ENCODE measurements at places on chromosomes 12 and 14.

DNA sequence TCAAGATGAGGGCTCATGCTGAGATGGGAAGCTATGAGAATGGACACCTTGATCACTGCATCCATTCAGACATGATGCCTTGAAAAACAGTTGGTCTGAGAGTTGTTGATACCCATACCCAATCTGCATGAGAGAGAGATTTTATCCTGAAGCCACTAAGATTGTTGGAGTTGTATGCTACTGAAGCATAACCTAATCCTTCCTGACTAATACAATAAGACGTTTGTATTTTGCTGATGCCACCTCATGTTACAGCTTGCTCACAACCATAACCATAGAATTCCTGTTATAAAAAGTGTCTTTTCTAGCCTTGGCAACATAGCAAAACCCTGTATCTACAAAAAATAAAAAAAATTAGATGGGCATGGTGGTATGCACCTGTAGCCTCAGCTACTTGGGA, 12.7 kb upstream of the SERPINA1 start:
- DNase-seq, result no peak

- peak; percentile 82 for DNase-seq
These were observed 101.7 kb downstream of the ZFP36L1 start for GRCh38 chr14:68691031-68691791.

- DNase-seq, result peak; percentile 40
These were observed 186.7 kb downstream of the EFCAB11 start for GRCh38 chr14:89767861-89768268.

DNA sequence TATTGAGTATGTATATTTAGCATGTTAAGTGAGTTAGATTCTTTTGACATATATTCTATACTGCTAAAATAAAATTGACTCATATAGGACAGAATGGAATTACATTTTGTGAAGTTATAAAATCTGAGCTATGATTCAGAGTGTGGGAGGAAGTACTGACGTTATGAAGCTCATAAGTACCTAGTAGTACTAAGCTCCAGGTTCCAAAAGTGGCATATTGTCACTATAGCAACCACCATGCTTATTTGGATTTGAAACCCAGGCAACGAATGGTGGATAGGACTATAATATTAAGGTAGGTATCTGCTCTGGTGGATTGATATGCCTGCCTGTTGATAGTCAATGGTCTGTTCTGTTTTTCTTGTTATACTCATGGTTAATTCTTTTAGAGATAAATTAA, 2.2 kb upstream of the FBXO33 start:
- DNase-seq, result no peak

DNA sequence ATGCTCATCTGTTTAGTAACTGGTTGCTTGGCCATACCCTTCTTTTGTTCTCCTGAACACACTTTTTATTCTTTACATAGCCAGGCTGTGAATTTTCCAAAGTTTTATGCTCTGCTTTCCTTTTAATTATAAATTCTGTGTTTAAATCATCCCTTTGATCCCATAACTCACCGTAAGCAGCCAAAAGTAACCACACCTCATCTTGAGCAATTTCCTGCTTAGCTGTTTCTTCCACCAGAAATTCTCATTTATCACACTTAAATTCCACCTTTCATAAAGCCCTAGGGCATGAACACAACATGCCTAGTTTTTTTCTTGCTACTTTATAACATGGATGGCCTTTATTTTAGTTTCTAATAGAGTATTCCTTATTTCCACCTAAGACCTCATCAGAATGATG, 510.7 kb downstream of the C12orf50 start:
- DNase-seq, result no peak

DNA sequence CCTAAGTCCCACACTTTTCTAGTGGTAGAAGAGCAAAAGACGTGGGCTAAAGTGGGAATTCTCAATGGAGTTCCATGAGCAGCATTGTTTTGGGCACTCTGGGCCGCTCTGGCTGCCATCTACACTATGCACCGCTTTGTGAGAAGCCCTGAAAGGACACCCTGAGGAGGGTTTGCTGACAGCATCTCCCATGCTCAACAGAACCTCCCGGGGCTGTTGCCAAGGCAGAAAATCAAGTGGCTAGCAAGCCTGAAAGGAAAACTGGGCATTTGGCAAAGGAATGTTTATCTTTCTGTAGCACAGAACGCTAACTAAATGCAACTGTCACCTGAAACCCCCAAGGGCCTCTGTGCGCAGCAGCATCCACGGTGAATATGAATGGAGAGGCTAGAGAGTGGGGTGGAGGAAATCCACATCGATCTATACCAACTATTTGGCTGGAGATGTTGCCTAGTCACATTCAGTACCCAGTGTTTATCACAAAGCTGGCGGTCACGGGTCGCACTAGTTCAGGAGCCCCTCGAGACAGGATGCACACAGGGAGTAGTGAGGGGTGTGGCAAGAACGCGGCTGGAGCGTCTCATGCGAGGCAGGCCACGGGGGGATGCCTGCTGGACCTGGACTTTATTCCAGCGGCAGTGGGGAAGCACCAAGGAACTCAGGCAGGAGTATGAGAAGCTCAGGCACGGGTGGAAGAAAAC, 14.2 kb downstream of the APPL2 start:
- DNase-seq, result no peak

- no peak for DNase-seq
These were observed 3.3 kb downstream of the GLI1 start for GRCh38 chr12:57462912-57463253.

- DNase-seq, result no peak
These were observed 216.1 kb downstream of the SLC38A4 start for GRCh38 chr12:46609674-46610073.

DNA sequence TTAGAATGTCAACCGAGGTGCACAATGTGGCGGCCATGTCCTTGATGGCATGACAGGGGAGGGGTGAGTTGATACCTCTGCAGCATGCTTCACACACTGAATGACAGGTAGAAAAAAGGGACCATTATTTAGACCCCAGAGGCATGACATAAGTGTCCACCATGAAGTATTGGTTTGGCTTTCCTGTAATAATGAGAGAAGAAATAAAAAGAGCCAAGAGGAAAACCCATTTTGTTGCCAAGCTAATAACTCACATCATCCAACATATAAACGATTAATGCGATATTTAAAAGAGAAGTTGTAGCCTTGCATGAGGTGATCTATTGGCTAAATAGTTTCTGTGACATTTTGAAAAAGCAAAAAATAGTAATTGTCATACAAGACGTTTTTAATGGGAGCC, 343.4 kb downstream of the LRIG3 start:
- DNase-seq, result no peak

DNA sequence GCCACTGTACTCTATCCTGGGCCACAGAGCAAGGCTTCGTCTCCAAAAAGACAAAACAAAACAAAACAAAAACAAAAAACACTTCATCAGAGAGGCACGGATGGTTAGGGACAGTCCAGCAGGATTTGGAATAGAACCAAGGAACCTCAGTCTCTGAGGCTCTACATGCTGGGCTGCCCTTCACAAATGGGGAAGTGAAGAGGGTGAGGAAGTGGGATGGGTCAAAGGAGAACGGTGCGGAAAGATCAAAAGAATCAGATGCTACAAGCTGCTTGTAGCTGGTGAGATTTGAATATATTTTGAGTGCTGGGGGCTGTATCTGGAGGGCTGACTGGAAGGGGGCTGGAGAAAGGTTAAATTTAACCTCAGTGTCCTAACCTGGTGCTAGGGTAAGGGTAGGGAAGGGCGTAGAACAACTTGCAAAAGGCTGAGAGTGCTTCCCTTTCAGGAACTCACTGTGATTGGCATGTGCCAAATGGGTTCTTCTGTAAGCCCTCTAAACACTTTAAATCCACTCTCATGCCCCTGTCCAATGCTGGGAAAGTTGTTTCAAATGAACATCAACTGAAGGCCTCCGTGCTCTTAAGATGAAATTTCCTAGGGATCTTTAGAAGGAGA, 4.6 kb downstream of the FOXJ2 start:
- no peak for DNase-seq

- peak; percentile 83 for DNase-seq
These were observed 92.7 kb downstream of the ITPK1 start for GRCh38 chr14:93023039-93023438.

- no peak for DNase-seq
These were observed 70.4 kb downstream of the CMAS start for GRCh38 chr12:22116376-22116775.

GRCh38 chr12:82968631-82969367, 282.1 kb downstream of the TMTC2 start:
- peak; percentile 63 for DNase-seq

GRCh38 chr12:3976351-3976938, 103.2 kb upstream of the PARP11 start:
- DNase-seq, result no peak

DNA sequence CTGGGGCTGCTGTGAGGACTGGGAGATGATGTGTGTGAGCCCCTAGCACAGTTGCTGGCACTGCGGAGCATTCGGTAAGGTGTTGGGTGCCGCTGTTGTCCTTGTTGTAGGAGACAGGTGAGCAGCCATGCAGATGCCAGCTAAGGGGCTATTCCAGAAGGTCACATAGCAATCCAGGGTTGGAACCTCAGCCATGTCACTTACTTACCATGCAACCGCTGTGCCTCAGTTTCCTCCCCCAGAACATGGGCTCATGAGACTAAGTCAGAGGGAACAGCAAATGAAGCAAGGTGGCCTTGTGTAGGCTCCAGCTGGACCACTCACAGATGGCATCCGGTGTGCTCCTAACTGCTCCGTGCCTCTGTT, 13.2 kb downstream of the DTX1 start:
- no peak for DNase-seq

- DNase-seq, result no peak
These were observed 460.5 kb downstream of the TMEM121 start for GRCh38 chr14:105986894-105987284.

DNA sequence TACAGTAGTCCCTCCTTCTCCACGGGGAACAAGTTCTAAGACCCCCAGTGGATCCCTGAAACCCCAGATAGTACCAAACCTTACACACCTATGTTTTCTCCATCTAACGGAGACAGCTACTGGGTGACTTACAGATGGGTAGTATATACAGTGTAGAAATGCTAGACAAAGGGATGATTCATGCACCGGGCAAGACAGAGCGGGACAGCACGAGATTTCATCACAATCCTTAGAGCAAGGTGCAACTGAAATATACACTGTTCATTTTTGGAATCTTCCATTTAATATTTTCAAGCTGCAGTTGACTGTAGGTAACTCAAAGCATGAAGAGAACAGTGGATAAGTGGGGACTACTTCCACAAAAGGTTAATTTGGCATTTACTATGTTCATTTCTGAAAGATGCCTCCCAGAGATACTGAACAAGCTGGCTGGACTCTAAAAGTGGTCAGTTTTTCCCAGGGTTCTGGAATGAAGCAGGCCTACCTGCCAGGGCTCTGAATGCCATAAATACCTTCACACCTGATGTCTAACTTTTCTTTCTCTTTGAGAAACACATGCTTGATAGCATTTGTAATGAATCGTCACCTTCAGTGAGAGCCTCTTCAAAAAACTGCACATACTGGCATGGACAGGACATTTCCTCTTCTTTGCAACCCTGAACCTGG, 127.7 kb upstream of the FOXN3 start:
- no peak for DNase-seq

DNA sequence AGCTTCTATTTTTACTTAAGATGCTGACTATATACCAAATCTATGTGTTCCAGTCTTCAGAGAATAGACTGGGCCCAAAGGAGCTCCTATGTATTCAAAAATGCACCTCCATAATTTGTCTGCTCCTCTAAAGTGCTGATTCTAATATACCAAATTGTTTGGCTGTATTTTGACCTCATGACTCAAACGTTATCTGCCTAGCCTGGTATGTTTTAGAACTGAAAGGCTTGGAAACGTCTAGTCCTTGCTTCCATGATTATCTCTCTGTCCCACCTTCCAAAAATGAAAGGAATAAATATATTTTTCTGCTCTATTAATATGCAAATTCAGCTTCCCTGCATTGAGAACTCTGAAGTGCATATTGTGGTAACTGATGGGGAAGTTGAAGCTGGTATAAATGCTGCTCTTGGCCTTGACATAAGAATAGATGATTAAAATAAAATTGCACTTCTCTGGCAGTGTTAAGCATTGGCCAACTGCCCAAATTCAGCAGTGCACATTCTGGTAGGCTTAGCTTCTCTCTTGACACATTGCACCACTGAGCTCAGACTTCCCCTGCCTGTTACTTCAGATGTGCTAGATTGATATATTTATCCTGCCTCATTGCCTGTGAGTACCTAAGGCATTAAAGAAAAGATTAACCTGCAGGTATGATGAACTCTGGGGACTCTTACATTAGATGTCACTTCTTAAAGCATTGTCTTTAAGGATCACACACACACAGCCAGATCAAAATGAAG, 882.3 kb downstream of the RPS29 start:
- no peak for DNase-seq

DNA sequence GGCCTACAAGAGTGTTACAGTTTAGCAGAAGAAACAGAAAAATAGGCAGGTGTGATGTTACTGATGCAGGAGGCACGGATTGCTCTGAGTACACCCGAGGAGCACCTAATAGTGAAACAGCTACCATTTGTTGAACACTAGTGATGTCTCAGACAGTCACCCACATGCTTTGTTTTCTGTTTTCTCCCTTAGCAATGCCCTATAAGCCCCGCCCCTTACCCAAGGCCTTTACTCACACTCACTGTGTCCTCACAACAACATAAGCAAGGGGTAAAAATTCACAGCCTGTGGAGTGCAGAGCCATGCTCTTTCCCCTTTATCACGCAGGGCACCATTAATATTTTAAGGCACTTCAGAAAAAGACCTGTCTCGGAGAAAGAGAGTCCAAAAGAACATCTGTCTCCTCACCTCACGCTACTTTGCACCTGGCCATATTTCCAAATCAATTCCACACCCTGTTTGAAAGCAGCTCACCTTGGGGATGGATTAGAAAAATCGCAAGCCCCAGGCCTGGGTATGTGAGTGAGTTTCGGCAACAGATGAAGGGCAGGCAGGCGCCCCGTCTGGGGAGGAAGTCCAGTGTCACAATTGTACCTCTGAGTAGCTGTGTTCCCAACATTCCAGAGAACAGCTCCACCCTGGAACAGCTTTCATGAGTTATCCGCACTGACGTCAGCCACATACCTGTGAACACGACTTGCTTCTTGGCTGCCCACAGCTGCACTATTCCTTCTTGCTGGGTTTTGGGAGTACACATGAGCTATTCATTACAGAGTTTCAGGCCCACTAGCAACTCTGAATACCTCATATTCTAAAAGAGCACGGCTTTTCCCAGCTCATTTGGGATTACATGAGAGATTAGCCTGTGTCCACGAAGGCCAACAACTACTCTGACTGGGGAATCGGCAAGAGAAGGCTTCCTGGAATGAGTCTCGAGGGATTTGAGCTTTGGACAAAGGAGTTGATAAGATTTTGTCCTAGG, 26.0 kb downstream of the MAPK1IP1L start:
- no peak for DNase-seq

DNA sequence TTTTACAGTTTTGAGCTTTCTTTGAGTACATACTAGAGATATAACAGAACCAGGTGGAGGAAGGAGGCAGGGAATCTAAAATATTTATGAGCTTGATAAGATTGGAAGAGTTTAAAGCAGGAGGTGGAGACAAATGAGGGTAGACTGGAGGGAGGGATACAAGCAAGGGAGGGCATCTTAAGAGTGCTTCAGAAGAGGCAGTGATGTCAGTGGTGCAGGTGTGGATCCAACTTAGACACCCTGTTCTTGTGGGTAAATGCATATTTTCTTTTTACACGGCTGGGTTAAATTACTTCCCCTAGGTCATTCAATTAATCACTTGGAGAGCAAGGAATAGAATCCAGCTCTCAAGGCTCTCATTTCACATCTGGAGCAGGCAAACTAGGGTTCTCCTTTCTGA, 146.1 kb upstream of the LRIG3 start:
- DNase-seq, result no peak

GRCh38 chr14:54487771-54488170, 1.0 kb downstream of the GMFB start:
- DNase-seq, result peak; percentile 63

All from SK-N-SH (cell line).